ENCODE measurements at places on chromosomes 12 and 14. TPM values are rescaled to one million over a fixed set of nuclear protein-coding genes. Genes with fewer than 3 reads are reported as not detected.
A peak's percentile ranks its signal among the peaks of the same experiment; 100 is the strongest.

DNA sequence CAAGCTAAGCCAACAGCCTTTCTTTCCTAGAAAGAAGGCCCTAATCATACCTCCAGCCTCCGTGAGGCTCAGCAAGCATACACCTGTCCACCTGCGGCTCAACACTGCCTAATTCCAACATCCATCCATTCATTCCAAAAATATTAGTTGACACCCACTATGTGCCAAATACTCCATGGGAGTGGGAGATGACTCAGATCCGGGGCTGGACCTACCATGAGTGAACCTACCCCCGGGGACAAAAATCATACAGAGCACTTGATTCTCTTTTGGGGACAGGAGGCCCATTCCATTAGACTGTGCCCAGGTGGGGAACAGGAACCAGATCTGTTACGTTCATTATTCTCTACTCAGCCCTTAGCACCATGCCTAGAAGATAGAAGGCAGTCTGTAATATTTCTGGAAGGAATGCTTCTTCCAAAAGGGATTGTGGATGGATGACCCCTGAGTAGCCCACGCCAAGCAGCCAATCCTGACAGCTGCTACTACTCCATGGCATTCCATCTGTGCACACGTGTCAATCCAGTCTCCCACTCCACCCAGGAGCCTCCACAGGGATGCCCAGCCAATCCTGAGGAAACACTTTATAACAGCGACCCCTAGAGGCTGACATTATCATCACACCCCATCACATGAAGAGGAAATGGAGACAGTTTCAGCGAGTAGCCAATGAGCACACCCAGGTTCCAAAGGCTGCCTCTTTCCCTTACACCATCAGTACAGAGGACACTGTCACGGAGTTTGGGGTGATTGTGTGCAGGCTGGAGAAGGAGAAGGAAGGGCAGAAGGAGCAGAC lies 170.7 kb downstream of the ESRRB start:
- DNase-seq: peak; percentile 21

DNA sequence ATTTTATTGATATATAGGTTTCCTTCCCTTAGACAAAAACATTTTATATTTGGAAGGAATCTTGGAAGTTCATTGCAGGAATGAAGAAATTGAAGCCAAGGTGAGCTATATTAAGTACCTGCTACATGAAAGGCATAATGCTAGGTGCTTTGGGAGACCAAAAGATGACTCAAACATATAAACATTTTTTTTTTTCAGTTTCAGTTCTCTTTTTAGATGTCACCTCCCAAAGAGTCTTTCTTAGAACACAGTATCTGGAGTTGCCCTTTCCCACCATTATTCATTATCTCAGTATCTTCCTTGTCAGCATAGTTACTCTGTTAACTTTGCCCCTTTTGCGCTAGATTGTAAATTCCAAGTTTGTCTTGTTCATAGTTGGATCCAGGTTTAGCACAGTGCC lies 1.1 kb downstream of the LIN52 start:
- DNase-seq: no peak

DNA sequence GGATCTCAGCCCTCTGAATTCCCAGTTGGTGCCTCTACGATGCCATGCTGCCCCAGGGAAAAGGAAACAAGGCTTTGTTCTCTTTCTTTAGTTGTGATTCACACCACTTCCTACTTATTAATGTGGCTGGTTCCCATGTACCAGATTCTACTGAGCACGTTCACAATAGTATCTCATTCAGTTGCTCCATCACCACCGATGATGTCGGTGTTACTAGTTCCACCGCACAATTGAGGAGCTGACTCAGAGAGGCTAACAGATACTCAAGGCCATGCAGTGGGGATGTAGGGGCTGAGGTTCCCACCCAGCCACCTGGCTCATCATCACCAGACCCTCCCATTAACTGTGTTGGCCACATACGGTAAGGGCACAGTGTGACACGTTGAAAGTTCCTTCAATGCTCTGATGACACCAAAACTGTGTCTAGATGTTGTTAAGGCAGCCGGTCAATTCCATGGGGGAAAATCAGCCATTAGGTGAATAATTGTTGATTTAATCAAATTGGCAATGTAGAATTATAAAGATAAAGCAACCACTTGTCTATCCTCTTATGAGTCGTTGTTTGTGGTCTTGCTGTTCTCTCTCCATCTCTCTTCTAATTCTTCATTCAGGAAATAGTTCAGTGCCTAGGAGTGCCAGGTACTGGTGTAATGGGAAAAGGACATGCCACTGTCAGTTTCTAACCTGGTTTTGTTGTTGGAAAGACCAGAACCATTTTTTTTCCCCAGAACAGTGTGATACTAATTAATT lies 244.2 kb upstream of the CRY1 start:
- DNase-seq: peak; percentile 12

SAMD15 gene
- 1.7 TPM for total RNA-seq

DNA sequence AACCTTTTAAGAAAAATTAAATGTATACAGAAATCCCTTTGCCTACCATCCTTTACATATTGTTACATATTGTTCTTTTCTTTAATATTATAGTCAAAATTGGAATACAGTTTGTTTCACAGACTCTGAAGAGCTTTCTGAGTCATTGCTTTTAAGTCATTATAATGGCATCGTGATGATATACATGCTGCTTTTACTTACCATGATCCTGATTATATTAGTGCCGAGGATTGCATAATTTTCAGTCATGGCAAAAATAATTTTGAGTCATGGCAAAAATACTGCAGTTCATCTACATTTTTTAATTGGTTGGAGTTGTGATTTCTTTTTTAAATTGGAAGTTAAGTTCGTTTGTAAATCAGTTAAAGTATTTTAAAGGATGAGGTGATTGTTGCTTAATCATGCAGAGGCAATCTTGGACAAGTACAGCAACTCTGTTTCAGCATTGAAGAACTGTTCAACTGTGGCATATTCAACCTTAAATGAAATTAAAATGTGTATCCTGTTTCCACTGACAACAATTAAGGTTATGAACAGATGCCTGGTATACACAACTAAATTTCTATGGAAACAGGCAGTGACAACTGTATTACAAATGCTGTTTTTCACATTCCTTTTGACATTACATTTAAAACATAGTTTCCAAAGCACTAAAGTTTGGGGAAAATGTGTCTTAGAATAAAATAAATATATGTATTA lies 142.3 kb downstream of the PCNX1 start:
- peak; percentile 49 for DNase-seq

DNA sequence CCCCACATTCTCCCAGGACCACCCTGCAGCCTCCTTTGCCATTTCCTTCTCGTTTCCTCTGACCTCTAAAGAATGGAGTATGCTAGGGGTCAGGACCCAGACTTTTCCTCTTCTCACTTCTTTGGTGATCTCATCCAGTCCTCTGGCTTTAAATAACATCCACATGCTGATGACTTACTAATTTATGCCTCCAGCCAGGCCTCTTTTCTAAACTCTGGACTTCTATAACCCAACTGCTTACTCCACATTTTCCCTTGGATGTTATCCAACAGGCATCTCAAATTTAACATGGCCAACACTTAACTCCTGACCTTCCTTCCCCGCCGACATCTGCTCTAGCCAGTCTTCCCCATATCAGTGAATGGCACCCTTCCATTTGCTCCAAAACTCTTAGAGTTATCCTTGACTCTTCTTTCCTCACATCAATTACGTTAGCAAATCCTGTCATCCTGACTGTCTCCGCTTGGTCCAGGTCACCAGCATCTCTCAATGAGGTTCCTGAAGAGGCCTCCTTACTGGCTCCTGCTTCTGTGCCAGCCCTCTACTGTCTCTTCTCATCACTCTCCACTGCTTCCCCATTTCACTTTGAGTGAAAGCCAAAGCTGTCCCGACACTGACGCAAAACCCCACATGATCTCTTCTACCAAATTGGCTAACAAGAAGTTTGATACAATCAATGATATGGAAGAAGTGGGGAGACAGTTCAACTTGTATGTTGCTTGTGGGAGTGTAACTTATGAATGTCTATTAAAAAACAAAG lies 42.7 kb downstream of the TMBIM6 start:
- peak; percentile 82 for DNase-seq

DNA sequence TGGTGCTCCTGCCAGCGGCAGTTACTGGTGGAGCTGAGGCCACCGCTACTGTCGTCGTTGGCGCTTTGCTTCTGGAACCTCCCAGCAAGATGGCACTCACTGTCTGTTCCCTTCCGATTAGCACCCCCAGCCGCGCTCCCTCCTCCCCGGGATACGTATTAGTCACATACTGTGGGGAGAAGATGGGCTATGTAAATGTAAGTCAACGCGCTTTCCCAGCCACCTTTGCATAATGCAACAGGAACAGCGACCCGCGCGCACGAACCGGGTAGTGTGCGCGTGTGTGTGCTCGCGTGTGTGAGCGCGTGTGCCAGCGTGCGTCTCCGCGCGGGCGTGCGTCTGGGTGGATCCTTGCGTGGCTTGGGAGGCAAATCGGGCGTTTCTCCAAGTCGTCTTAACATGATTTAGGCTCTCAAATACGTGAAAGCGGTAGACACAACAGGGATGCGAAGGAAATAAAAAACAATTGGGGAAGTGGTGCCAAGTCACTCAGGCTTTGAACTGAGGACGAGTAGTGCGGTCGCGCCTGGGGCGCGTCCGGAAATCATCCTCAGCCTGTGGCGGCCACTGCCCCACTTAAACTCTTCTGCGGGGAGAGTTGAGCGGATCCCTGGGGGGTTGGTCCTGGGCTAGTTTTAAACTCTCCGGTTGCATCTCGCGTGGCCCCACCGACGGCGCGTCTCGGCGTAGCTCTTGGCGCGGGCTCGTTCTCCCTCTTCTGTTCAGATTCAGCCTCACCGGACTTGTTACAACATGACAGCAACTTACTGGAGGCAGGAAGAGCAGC lies 1.8 kb downstream of the FLRT2 start:
- DNase-seq: peak; percentile 86
